ENCODE measurements at places on chromosomes 6 and 20.

GRCh38 chr6:149065658-149066556, 251.6 kb upstream of the TAB2 start:
- DNase-seq = no peak

DNA sequence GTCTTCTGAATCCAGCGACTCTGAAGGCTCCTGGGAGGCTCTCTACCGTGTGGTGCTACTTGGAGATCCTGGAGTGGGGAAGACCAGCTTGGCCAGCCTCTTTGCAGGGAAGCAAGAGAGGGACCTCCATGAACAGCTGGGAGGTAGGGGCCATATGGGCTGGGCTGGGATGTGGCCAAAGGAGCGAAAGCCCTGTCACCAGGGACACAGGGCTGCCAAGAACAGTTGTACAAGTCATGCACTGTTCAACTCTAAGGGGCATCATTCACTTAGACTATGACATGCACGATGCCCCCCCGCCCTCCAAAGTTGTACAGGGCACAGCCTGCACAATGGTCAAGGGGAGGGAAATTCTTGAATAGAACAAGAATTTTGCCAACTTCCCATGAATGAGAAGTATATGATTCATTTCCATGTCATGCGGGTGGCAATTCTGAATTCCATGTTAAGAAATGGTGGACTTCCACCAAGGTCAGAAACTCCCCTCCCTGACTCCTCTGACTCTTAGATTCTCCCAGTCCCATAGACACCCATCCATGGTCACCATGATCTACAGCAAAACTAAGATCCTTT, 1.6 kb downstream of the REM1 start:
- DNase-seq = no peak

DNA sequence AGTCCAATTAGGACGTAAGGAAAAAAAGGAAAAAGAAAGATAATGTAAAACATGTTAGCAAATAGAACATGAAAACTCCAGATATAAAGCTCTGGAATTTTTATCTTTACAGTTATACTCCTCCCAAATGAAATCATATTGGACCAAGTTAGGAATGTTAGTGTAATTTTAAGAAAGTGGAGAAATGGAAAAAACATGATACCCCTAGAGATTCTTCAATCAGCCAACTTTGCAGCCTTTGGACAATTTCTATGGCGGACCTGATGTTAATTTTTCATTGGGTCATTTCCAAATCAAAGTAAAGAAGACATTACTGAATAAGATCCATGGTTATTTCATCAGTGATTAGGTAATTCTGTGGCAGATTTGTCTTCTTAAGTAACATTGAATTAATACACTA, 748.7 kb downstream of the RFPL4B start:
- no peak for DNase-seq

DNA sequence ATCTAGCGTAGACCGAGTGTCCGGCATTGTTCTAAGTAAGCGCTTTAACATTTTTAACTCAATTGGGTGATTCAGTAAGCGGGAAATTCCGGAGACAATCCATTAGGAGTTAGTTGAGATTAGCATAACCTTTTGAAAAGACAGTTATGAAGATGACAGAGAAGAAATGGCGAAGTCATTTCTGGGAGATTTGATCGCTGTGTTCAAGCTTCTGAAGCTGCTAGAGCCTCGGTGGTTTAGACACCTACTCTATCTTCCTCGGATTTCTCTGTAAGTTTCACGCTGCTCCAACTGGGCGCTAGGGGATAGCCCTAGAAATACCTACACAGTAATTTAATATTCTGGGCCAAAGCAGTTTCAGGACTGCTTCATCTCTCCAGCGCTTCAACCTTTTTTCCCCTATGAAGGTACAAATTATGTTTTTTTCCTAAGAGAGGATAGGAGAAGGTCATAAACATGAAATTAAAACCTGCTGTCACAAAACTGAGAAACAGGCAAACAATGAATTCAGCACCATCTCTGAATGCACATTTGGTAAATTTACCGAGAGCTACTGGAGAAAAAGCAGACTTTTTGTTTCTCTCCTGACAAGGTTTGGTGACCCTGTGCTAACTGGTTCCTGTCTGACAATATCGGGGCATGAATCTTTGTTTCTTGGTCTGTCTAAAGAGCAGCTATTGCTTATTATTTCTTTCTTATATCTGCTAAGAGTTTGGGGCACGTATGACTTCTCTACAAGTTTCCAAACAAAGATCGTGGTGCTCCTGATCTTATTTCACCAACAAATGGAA, 22.4 kb downstream of the ZNF311 start:
- peak; percentile 22 for DNase-seq

GRCh38 chr6:138012682-138013081, 94.5 kb downstream of the PERP start:
- DNase-seq = no peak

DNA sequence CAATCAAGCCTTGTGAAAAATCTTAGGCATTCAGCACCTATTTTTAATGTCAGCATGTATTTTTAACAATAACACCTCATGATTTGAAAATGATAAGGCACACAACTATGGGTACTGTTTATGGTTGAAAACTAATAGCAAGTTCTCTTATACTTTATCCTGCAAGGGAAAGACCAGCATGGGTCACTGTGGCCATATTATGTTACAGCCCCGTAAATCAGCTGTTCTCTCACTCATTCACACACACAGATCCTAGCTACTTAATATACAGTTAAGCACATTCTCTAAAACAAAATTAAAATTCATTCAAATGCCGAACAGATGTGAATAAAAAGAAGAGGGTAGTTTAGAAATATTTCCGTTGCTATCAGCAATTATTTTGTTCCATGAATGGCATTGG, 224.4 kb downstream of the OGFRL1 start:
- DNase-seq = no peak

- no peak for DNase-seq
Measured at GRCh38 chr6:88749849-88750248, 213.6 kb downstream of the RNGTT start.

DNA sequence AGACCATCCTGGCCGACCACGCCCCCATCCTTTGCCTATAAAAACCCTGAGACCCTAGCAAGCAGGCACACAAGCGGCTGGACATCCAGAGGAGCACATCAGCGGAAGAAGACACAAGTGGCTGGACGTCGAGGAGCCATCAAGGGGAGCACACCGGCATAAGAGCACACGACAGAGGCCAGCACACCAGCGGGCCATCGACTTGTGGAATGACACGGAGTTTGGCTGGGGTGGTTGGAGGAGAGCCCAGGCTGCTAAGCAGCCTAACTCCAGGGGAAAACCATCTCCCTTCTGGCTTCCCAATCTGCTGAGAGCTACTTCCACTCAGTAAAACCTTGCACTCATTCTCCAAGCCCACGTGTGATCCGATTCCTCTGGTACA, 44.8 kb upstream of the BCLAF1 start:
- DNase-seq = no peak

DNA sequence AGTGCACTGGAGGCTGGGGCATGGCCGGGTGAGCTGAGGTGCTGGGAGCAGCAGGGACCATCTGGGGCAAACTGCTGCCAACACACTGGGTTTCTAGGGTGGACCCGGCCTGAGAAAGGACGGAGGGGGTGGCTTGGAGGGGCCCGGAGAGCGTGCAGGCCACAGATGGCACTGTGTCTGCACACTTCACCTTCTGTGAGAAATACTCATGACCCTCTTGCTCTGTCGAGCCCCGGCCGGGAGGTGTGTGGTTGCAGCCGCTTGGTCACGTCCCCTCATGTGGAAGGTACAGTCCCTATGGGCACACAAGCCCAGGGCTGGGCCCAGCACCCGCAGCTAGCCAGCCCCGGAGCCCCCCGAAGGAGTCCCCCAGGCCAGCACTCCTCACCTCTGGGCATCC, 59.7 kb downstream of the RBM38 start:
- no peak for DNase-seq

GRCh38 chr6:167272151-167272550, 19.0 kb upstream of the UNC93A start:
- no peak for DNase-seq

DNA sequence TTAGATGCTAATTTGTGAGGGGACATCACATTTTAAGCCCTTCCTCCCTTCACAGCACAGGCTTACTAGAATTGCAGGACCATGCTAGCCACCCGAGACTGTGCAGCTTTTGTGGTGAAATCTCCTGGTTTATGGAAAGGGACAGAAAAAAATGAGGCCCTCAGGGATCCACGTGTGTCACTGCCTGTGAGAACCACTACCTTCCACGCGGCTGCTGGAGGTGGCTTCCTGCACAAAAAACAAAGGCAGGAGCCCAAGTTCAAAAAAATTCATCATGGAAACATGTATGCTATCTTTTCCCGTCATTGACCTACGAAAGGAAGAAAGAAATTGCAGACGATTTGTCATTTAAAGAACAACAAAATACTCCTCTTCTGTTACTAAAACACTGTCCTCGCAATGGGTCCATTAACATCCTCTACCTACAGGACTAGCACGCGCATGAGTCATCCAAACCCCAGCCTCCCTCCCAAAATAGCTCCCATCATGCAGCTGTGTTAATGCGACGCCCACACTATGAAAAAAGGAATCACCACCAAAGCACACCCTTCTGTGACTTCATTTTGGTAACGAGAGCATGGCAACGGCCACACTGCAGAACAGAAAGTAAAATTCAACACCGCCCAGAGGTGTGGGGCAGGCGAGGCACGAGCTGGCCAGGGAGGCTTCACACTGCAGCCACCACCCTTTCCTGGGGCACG, 45.7 kb downstream of the RAMACL start:
- DNase-seq = no peak

DNA sequence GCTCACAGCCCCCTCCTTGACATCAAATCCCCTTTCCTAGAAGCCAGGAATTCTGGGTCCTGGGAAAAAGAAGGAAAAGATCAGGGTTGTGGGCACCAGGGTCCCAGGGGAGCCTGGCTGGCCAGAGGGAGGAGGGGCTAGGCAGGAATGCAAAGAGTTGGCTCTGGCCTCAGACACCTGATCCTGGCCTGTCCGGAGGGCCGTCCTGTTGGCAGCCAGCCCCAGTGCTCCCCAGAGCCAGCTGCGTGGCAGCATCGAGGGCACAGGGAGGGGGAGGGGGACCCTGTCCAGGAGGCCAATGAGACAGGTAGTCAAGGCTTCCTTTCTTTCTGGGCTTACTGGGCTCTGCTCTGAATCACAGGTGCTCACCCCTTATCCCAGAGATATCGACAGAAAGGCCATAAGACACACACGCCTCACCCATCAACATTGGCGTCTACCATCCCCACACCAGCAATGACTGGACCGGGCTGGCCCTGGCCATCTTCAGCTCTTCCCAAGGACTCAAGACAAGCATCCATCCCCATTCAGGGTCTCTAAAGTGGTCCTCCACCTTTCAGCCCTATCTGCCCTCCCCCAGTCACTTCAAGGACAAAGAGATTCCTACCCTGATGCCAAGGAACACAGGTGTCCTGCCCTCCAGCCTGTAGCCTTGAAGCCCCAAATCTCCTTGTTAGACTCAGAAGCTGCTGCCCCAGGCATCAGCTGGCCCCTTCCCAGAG, 723 bp downstream of the COL11A2 start:
- DNase-seq = no peak

- no peak for DNase-seq
Measured at GRCh38 chr6:134657343-134657742, 292.6 kb downstream of the ALDH8A1 start.

Measured in NCI-H146 (cell line).